Adrenal gland (tissue), 19 donors: ENCODE measurements at places on chromosomes 11 and 22.
A peak's percentile ranks its signal among the peaks of the same experiment; 100 is the strongest.

GRCh38 chr22:20957683-20958431 is 9.2 kb upstream of the AIFM3 start:
- H3K36me3 ChIP-seq = no peaks in the 10 kb centered on the region
- DNase-seq = no peak
- H3K4me1 ChIP-seq = no peaks in the 10 kb centered on the region
- H3K27me3 ChIP-seq = no peaks in the 10 kb centered on the region

DNA sequence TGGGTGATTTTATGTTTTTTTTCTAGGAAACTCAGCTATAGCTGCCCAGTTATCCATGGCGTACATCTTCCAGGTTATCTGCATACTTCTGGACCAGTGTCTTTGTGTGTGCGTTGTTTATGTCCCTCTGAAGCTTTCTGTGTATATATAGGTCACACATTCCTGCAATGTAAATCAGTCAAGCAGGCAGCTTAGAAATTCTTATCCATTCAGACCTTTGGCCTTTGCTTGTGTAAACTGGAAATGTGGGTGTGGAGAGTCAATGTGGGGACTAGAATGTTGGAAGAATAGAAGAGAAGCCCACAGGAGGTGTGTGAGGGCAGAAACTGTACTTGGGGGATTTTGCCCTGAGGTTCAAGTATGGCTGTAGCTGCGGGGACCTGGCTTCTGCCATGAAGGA is 51.7 kb downstream of the BARX2 start:
- no peaks in the 10 kb centered on the region for H3K4me1 ChIP-seq
- H3K36me3 ChIP-seq = no peaks in the 10 kb centered on the region

DNA sequence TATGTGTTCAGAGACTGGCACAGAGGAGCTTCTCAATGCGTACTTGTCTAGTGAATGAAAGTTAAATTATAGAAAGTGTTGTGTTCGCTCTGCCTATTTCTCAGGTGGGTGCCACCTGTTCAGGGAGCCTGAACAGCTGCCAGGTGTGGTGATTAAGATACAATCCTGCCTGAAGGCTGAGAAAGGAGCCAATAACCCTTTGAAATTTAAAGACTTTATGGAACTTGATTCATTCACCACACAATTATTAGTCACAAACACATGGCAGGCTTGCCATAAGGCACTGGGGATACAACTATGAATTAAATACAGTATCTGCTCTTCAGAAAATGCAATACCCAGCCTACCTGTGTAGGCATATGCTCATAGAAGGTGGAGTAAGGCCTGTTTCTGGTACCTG is 92.9 kb upstream of the AMOTL1 start:
- H3K27me3 ChIP-seq = no peaks in the 10 kb centered on the region
- no peak for DNase-seq
- H3K4me1 ChIP-seq = no peaks in the 10 kb centered on the region
- no peak overlapping the region for H3K27ac ChIP-seq
- H3K36me3 ChIP-seq = no peaks in the 10 kb centered on the region
- H3K4me3 ChIP-seq = no peak overlapping the region

- DNase-seq = no peak
- no peaks in the 10 kb centered on the region for H3K27me3 ChIP-seq
- no peak overlapping the region for H3K27ac ChIP-seq
- H3K36me3 ChIP-seq = no peaks in the 10 kb centered on the region
These were observed 230.0 kb downstream of the SOX6 start for GRCh38 chr11:16126362-16126761.

DNA sequence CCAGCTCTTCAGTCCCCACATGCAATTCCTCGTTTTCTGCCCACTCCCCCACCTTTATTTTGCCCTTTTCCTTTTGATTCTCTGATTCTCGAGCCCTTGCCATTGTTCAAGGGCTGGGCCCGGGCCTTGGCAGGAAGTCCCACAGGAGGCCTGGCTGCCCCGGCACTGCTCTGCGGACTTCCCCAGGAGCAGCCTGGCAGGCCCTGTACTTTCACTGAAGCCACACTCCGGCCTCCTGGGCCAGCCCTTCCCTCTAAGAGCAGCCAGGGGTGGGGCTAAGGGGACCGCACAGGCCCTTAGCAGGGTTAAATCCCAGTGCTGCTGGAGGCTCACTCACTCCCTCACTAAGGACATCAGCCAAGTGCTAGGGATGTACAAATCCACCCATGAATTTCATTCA is 4.1 kb downstream of the LRRC32 start:
- no peak overlapping the region for H3K4me3 ChIP-seq

DNA sequence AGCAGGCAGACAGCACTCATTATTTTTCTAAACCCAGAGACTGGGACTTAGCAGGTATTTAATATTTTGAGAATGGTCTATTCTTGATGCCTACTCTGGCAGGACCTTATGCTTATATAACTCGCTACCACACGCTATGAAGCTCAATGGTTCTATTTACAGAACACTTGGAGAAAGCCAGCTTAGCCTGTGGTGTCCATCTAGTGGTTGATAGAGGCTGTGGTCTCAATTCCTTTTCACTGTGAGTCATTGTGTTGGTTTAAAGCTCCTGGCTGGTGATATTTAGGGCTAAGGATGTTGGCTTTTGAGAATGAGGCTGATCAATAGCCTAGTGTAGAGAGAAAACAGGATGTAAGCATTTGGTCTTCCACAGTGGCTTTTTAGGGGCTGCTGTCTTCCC is 206.4 kb downstream of the DBX1 start:
- H3K27ac ChIP-seq = no peak overlapping the region
- H3K4me3 ChIP-seq = no peak overlapping the region
- no peaks in the 10 kb centered on the region for H3K4me1 ChIP-seq

- peaks cover 23% of the 10 kb centered on the region for H3K4me1 ChIP-seq
- H3K4me3 ChIP-seq = peak overlapping the region; percentile 75
- peaks cover 5% of the 10 kb centered on the region for H3K36me3 ChIP-seq
- peak; percentile 58 for DNase-seq
These were observed 753 bp upstream of the PPARA start for GRCh38 chr22:46149512-46150033.
